ENCODE measurements at places on chromosomes 12 and 14.

GRCh38 chr12:47935184-47935583 lies 28.2 kb upstream of the TMEM106C start:
- DNase-seq, result no peak

- no peak for DNase-seq
These were observed 79.9 kb downstream of the HEATR5A start for GRCh38 chr14:31340297-31341063.

- DNase-seq, result peak; percentile 31
These were observed 44.8 kb downstream of the CPSF6 start for GRCh38 chr12:69284131-69284530.

DNA sequence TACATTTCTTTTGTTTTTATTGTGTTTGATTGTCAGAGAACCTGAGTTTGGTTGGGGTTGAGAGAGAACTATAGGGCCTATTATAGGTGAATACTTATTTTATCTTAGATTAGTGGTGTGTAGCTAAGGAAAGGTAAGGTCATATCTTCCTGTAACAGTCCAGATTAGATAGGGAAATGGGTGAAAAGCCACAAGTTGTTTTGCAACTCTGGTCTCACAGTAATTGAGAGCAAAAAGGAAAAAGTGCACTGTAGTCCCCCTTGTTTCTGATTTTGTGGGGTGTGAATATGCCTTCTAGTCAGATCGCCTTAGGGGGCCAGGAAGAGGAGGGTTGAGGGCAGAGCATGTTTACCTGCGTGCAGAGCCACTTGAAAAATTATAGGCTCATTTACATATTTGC lies 8.9 kb downstream of the MSRB3 start:
- no peak for DNase-seq

DNA sequence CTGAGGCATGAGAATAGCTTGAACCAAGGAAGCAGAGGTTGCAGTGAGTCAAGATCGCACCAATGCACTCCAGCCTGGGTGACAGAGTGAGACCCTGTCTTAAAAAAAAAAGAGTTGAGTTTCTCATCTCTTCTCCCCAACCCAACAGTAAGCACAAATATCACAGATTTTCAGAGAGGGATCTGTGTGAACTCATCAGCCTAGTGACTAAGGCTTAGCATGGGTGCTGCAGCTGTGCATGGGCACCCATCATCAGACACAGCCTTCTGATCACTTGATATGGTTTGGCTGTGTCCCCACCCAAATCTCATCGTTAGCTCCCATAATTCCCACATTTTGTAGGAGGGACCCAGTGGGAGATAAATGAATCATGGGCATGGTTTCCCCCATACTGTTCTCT lies 298.9 kb downstream of the PCNX1 start:
- DNase-seq, result no peak

DNA sequence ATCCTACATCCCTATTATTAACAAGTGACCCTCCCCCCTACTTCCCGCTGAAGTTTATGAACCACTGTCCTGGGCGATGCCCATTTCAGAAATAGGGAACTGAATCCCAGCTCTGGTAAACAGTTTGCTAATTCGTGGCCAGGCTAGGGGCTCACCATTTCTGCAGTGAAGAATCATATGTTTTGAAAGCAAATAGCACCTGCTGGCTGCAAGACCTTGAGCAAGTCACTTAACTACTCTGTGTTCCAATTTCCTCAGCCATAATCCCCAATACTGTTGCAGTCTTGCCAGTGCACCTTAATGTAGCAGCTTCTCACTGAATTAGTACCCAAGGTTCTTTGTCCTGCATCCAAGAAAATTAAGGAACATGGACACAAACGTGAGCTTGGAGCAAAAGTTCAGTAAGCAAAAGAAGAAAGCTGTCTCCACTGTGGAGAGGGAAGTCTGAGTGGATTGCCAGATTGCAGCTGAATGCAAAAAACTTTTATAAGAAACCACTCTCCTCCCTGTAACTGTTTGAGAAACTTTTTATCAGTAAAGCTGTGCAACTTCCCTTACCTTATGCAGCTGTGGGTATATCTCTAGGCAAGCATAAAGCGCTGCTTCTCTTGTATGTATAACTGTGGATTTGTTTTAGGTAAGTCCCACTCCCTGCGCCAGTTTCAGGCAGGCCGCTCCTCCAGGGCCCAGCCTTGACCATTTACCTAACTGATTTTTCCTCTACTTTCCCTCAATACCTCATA lies 824 bp downstream of the OAS1 start:
- DNase-seq, result no peak

GRCh38 chr12:1744932-1745331 lies 54.1 kb downstream of the ADIPOR2 start:
- no peak for DNase-seq

DNA sequence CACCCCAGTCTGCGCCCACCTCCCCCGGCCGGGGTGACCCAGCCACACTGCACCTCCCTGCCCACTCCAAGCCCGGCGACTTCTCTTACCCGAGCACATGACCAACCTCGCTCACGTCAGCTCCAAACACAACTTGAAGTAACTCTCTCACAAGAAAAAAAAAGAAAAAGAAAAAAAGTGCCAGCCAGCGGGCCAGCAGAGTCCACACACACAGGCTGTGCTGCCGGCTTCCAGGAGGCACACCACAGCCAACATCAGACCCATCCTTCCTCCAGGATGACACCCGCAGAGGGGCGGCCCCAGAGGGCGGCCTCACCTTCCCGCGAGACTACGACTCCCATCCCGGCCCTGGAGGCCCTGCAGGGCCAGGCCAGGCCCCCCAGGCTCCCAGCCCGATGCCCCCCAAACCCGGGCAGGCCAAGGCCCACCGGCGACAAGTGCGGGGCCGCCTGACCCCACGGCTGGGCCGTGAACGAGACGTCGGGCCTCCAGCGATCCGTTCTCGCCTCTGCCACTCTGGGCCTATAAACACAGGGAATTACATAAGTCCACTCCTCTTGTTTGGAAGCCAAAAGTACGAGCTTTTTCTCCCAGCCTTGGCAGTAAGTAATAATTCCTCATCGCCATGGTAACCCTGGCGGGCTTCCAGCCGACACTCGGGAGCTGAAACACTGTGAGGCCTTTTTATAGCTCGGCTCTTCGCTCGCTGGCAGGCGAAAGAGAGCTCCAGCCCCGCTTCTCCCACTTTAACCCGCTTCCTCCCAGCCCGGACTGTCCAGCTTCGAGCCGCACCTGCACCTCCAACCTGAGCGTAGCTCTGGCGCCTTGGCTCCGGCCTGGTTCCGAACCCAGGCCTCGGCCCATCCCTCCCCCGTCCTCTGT lies 49.1 kb downstream of the NCOR2 start:
- no peak for DNase-seq

DNA sequence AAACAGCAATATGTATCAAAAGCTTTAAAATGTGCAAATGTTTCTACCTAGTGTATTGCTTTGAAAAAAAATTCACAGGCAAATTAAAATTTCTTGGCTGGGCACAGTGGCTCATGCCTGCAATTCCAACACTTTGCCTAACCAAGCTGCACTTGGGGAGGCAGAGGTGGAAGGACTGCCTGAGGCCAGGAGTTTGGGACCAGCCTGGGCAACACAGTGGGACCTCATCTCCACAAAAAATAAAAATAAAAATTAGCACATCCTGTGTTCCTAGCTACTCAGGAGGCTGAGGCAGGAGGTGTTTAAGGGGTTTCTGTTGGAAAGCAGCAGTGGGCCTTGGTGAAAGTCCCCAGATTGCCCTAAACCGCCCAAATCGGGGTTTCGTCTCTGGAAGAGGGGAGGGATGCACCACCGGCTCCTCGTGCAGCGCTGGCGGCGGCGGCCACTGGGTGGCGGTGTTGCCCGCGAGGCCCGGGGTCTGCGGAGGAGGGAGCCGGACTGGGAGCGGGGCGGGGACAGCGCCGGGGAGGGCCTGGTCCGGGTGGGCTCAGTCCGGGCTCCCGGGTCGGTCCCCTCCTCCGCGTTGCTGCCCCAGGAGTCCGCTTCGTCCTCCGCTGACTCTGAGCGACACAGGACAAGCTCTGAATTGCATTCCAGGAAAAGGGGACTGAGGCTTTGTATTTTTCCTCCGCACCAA lies 265.6 kb downstream of the AACS start:
- DNase-seq, result peak; percentile 51

Measured in stimulated activated CD4-positive, alpha-beta T cell treated with anti-CD3 and anti-CD28 coated beads, TNF-alpha, amount 100 ng/mL, for 24 hours (primary cell).